Activated gamma-delta T cell treated with anti-CD3 and anti-CD28 coated beads, Interleukin-2, amount 50 U/mL, for 16 hours (primary cell): ENCODE measurements at places on chromosomes 3 and 15.

GRCh38 chr15:67183443-67184169, 70.9 kb downstream of the AAGAB start:
- DNase-seq: no peak

- DNase-seq: no peak
Measured at GRCh38 chr3:65371053-65371452, 667.7 kb downstream of the MAGI1 start.

GRCh38 chr3:97872525-97873042, 50.8 kb downstream of the CRYBG3 start:
- DNase-seq: no peak

GRCh38 chr15:73139041-73139743, 86.9 kb downstream of the NEO1 start:
- DNase-seq: no peak

GRCh38 chr15:101536875-101537405, 47.4 kb upstream of the PCSK6 start:
- no peak for DNase-seq

DNA sequence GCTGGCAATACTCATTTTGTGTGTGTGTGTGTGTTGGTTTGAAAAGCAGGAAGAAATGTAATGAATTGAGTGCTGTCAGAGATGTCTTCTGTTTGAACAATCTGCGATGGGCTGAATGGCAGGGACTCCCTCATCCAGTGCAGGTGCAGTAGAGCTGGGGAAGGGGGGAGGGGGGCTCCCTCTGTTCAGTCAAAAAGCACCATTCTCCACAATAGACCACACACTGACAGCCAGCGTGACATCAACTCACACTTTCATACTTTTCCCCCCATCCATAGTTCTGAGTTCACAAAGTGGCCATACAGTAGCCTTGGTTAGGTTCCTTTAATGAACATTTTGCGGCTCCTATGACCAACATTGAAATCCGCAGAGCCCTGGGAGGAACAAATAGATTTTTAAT, 10.4 kb downstream of the SOX2 start:
- DNase-seq: no peak

DNA sequence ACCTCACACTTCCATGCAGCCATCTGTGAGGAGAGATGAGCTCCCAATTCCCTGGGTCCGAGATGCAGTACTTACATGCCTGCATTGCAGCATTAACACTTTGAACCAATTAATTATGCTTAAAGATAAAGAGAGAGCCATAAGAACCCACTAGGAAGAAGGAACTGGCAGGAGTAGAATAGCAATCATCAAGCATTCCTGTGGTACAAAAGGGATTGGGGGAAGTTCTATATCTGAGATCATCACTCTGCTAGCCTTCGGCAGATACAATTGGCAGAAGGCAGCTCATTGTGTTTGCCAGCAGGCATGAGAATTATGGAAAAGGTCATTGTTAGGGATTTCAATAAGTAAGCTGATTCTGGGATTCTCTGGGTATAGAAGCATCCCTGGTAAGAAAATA, 891.4 kb downstream of the NTRK3 start:
- no peak for DNase-seq

DNA sequence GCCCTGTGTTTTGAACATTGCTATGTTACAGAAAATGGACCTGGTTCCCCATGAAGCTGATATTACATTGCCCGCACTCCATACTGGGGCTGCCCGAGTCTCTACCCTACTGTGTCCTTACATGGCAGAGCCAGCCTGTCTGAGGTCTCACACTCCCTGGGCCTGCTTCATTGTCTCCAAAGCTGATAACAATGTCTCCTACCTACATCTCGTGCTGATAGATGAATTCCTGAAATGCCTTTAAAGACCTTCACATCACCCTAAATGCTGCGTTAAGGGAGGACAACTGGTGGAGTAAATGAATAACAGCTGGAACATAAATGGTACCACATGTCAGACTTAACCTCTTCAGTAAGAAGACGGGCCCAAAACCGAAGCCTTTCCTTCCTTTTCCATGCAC, 62.9 kb upstream of the PTX3 start:
- DNase-seq: no peak

GRCh38 chr15:94070356-94071295, 160.7 kb upstream of the MCTP2 start:
- no peak for DNase-seq

GRCh38 chr3:162041622-162042021, 545.0 kb downstream of the OTOL1 start:
- no peak for DNase-seq

GRCh38 chr3:195104340-195104739, 166.6 kb downstream of the XXYLT1 start:
- no peak for DNase-seq

GRCh38 chr3:2517500-2518172, 419.0 kb downstream of the CNTN4 start:
- DNase-seq: no peak

DNA sequence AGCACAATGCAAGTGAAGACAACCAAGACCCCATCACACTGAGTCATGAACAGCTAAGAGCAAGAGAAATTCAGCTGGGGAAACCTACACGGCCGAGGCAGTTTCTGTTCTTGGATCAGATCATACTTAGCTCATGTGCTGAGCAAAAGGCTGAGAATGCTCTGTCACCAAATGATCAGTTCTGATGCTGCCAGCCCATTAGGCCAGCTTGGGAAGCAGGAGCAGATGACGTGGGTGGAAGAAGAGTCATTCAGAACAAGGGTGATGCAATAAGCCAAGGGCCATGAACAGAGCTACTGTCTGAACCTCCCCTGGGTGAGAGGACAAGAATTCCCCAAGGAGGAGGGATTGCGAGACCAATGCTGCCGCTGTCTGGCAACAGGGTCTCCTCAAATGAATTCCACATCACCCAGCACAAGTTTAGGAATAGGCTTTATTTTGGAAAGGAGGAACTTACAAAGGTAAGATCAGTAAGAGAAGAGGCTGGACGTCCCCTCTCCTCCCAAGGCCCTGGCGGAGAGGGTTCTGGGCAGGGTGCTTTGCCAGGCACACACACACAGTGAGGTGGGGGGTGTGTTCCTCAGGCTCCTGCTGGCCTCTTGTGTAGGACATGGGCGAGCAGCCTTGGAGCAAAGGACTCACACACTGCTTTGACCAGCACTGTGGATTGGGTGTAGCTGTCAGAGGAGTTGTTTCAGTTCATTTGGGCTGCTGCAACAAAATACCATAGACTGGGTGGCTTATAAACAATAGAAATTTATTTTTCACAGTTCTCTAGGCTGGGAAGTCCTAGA, 65.6 kb upstream of the CTXND1 start:
- DNase-seq: no peak

DNA sequence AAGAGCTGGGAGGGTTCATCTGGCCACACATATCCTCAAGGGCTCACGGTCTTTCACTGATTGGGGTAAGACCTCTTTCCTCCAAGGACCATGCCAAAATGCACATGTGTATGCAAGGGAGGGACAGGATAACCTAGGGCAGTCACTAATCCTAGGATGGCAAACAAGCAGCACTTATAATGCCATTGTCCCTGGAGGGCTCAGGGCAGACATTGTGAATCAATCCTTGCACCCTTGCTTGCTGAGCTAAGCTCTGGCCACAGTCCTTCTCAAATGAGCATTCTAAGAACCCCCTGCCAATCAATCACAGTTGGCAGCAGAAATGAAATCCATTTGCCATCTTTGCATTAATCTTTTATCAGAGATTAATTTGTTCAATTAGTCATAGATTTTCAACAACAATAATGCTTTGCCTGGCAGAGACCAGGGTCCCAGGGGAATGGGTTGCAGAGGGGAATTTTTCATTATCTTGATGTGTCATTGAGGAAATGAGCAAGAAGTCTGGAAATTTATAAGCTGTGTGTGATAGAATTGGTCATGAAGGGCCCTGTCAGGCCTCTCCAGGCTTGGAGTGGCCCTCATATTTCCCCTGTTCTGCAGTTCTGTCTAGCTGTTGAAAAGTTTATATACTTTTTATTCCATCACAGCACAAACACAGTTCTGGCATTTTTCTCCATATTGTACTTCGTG, 57.2 kb upstream of the KY start:
- no peak for DNase-seq
